ENCODE measurements at places on chromosomes 6 and 20. TPM values are rescaled to one million over a fixed set of nuclear protein-coding genes. Genes with fewer than 3 reads are reported as not detected.

DNA sequence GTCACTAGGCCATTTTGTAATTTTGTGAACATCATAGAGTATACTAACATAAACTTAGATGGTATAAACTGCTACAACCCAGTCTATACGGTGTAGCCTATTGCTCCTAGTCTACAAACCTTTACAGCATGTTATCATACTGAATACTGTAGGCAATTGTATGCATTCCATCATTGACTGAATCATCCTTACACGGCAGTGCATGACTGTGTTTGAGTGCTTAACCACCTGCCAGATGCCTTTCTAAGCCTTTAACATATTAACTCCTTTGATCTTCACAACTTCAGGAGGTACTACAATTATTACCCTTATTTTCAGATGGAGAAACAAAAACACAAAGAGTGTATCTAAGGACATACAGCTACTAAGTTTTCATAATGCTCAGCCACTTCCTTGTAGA, 14.0 kb downstream of the DPPA5 start:
- DNase-seq = peak; percentile 62

DNA sequence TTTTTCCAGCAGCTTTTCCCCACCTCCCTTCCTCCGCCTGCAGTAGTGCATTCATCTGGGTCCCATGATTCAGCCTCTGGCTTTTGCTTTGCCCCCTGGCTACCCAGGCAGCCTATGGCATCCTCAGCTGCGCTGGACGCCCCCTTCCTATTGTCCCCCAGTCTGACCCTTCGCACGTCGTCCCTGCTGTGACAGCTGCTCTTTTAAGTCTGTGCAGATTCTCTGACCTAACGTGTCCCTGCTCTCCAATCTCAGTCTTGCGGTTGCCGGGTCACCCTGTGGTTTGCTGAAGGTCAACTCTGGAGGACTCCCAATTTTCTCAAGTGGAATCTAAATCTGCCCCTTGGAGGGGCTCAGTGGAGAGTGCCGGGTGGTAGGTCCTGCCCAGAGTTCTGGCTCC, 294.3 kb downstream of the CDC5L start:
- no peak for DNase-seq

CDSN gene
- not detected for total RNA-seq

- DNase-seq = no peak
Measured at GRCh38 chr6:31272836-31273626, 1.1 kb upstream of the HLA-C start.

- no peak for DNase-seq
Measured at GRCh38 chr20:43949741-43950618, 35.3 kb downstream of the TOX2 start.

IL17A gene
- not detected for total RNA-seq
